Activated CD8-positive, alpha-beta memory T cell treated with anti-CD3 and anti-CD28 coated beads for 4 hours (primary cell): ENCODE measurements at places on chromosomes 4 and X.

DNA sequence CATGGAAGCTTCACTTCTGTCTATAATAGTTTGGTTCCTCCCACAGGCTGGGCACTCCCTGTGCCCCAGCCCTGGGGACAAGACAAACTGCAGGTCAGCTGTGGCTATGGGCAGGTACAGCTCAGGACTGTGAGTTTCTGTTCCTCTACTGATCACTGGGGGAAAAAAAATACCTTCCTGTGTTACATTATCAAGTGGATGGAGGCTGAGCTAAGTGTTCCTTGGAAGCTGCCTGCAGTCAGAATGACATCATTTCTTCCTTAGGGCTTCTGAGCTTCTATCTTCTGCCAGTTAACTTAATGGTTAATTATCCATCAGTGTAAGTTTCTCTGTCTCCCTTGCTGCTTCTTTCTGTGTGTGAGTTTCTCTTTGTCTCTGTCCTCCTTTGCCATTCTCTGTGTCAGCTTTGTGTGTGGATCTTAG, 4.6 kb downstream of the RAB33A start:
- DNase-seq: no peak

GRCh38 chrX:75547783-75548182, 24.9 kb upstream of the ZDHHC15 start:
- DNase-seq: no peak

- DNase-seq: no peak
Measured at GRCh38 chr4:85703096-85703495, 228.1 kb downstream of the ARHGAP24 start.

- DNase-seq: no peak
Measured at GRCh38 chrX:71636438-71637252, 18.3 kb upstream of the CXCR3 start.

GRCh38 chrX:64093761-64094160, 111.7 kb downstream of the AMER1 start:
- no peak for DNase-seq

DNA sequence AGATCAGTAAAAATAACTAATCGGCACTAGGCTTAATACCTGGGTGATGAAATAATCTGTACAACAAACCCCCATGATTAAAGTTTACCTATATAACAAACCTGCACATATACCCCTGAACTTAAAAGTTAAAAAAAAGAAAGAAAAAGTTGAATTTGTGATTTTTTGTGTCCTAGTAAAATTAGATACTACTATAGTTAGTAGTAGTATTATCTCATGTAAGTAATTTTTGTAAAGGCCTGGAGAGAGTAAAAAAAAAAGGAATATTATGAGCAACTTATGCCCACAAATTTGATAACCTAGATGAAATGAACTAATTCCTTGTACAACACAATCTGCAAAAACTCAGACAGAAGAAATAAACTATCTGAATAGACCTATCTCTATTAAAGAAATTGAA, 25.7 kb upstream of the SLC16A2 start:
- DNase-seq: no peak

DNA sequence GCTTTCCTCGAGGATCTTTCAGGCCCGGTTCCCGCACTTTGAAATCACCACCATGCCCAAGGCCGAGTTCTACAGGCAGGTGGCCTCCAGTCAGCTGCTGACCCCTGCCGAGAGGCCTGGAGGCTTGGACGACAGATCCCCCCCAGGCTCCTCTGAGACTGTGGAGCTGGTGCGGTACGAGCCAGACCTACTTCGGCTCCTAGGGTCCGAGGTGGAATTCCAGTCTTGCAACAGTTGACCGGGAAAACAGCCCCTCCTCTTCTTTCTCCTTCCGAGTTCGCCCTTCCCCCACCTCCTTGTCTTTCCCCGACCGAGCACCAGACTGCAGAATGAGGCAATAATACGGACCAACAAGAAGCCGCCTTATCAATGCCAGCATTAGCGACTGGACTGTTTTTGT, 54.4 kb downstream of the ELF4 start:
- DNase-seq: no peak

- DNase-seq: no peak
Measured at GRCh38 chr4:104896660-104897645, 249.7 kb upstream of the TET2 start.

- no peak for DNase-seq
Measured at GRCh38 chr4:89847571-89848325, 10.8 kb upstream of the SNCA start.

- DNase-seq: no peak
Measured at GRCh38 chr4:70787496-70787895, 52.2 kb downstream of the GRSF1 start.

DNA sequence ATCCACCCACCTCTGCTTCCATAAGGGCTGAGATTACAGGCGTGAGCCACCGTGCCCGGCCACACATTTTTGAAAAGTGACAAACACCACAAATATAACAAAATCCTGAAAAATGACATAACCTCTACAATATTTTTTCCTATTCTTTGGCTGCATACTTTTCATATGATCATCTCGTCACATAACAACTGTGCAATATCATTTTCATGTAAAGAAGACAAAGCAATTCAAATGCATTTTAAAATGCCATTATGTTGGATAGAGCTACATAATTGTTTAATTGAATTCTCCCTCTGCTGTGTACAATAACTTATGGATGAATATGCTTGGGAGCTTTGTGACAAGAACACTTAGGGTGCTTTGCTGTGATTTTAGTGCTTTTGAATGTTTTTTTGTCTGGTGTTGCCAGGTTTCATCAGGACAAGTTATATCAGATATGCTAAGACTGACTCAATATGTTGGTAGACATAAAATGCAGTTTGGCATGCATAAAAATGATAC, 132.9 kb downstream of the CHIC2 start:
- DNase-seq: no peak
